ENCODE measurements at places on chromosomes 2 and 18. TPM values are rescaled to one million over a fixed set of nuclear protein-coding genes. Genes with fewer than 3 reads are reported as not detected.

- no peak for DNase-seq
These were observed 27.1 kb downstream of the HS1BP3 start for GRCh38 chr2:20623741-20624155.

DNA sequence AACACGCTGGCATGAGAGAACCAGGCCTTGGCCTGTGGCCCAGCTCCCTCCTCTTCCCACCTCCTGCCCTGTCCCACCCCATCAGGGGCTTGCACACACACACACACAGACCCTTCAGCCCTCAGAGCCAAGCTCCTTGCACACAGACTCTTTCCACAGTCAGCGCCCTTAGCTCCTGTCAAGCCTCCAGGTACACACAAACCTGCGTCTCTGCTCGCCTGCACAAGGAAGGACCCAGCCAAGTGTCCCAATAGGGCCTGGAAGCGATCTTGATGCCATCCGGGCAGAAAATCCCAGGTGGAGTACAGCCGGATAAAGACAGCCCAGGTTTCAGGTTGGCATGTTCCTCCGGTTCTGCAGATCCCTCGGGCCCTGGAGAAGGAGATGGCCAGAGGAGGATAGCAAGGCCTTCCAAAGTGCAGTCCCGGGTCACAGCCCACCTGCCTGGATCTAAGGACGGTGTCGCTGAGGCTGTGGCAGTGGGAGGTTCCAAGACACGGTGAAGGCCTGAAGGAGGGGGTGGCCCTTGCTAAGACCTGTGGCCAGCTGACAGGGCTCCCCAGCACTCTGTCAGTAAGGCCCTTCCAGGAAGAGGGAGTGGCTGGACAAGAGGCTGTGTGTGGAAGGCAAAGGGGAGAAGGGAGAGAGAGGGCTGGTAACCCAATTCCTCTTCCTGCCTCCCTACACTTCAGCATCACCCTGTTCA is 18.5 kb upstream of the STEAP3 start:
- DNase-seq = no peak

DNA sequence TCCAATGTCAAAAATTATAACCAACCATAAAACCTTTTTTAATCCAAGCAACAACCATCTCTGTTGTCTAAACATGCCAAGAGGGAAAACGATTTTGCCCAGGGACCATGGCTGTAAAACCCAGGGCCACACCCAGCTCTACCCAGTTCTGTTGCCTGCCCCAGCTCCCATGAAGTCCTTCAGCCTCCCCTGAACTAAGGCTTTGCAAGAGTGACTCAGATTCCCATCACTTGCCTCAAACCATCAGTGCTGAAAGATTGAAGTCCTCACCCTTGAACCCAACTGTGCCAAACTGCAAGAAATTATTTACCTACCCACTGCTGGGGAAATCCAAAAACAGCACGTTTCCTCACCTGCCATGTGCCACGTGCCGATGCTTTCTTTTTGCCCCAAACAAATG is 102.5 kb downstream of the TFCP2L1 start:
- no peak for DNase-seq

GRCh38 chr2:10193851-10194820 is 71.6 kb downstream of the RRM2 start:
- peak; percentile 23 for DNase-seq

- DNase-seq = peak; percentile 74
These were observed 4.2 kb upstream of the SP100 start for GRCh38 chr2:230411570-230412370.

- DNase-seq = no peak
These were observed 57.6 kb upstream of the KLHL29 start for GRCh38 chr2:23327416-23327815.

GRCh38 chr2:160334028-160334741 is 134.1 kb upstream of the ITGB6 start:
- DNase-seq = peak; percentile 90

GRCh38 chr2:238024986-238025385 is 35.8 kb upstream of the SCLY start:
- peak; percentile 39 for DNase-seq

- DNase-seq = peak; percentile 80
These were observed 480.4 kb upstream of the TRIB2 start for GRCh38 chr2:12236136-12236844.

GRCh38 chr2:101463911-101464641 is 10.8 kb downstream of the RFX8 start:
- peak; percentile 97 for DNase-seq

DNA sequence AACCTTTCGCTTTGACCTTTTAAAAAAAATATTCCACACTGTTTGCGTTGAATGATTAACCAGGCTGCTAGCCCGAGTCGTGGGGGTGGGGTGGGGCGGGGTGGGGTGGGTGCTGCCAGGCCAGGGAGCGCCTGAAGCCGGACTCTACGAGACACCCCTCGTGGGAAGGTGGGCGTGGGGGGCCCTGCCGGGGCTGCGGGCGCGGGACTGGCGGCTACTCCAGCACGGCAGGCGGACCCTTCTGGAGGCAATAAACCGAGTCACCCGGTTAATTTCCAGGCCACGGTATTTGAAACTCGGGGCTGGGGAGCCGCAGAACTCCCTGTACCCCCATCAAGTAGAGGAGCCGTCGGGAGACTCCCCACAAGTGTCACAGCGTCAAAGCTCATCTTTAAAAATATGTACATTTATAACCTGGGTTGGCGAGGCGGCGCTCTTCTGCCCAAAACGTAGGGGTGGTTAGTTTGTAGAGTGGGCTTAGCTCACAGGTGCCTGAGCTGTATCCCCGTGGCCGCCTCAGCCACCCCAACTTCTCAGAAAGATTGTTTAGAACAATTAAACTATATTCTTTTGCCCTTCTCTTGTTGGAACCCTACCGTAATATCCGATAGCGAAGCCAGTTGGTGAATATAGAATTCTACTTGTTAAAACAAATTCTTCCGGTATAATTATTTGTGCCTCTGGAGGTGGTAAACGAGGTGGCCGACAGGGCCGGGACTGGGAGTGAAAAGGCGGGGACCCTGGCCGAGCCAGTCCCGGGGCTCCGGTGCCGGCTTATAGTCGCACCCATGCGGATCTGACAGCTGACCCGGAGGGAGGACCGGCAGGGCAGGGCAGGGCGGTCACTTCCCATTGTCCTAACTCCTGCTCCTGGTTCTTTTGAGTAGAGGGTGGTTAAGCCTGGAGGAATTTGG is 1.4 kb downstream of the B3GNT2 start:
- no peak for DNase-seq

DNA sequence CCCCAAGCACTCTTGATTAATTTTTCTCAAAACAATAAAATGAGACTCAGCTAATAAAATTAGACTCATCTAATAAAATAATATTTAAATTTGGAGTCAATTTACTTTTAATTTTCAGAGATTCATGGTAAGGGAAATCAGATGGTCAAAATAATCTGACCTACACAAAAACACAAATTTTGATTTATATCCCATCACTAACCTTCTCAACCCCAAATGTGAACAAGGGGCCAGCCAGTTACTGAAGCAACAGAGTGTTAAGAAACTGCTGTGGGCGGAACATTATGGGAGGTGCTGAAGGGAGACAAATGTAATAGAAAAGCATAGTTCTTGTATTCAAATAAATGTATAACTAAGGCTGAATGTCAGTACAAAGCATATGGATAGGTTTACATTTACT is 28.5 kb upstream of the PPP3R1 start:
- DNase-seq = no peak

DNA sequence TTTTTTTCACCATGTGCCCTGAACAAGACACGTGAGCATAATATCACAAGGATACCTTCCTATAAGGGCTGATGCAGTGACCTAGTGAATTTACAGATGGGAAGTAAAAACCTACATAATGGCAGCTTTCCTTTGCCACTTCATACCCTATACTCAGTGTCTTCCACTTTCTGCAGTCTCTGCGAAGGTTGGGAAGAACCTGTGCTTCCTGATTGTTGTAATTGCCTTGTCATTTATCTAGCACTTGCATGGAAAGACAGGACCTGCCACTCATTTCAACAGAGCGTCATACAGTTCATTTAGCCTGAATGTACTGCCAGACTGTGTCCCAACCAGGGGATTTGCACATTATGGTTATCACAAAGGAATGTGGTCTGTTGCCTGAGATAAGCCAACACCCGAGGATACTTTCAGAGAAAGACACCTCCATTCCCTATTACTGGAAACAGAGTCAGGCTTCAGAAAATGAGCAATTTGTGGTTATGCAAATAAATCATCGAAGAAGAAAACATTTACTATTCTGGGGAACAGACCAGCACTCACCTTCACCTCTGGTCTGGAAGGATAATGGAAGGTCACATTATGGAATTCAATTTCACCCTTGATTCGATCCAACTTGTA is 55.0 kb downstream of the ABCB11 start:
- DNase-seq = no peak

DNA sequence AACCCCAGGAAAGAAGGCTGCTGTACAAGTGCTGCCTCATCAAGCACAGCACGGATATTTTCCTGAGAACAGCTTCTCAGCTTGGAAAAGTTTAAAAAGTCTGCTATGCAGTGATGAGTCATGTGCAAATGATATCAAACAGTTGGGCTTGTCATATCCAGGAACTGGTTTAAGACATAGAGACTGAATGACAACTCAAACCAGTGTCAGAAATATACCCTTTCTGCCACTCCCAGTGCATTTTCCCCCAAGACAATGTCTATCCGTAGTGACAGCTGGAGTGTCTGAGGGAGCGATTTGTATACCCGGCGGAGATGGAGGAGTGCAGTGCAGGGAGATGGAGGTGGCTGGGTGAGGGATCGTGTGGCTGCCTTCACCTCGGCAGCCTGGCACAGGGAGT is 28.2 kb downstream of the SOX11 start:
- no peak for DNase-seq

GRCh38 chr2:197889041-197889440 is 84.6 kb downstream of the PLCL1 start:
- DNase-seq = peak; percentile 58

GRCh38 chr2:166157578-166157977 is 29.8 kb upstream of the SCN1A start:
- no peak for DNase-seq

GRCh38 chr2:226579519-226579918 is 220.1 kb downstream of the IRS1 start:
- no peak for DNase-seq

GRCh38 chr2:206231669-206232286 is 42.7 kb upstream of the ZDBF2 start:
- no peak for DNase-seq

GRCh38 chr2:216792222-216793021 is 67.4 kb downstream of the TNP1 start:
- DNase-seq = peak; percentile 79

DNA sequence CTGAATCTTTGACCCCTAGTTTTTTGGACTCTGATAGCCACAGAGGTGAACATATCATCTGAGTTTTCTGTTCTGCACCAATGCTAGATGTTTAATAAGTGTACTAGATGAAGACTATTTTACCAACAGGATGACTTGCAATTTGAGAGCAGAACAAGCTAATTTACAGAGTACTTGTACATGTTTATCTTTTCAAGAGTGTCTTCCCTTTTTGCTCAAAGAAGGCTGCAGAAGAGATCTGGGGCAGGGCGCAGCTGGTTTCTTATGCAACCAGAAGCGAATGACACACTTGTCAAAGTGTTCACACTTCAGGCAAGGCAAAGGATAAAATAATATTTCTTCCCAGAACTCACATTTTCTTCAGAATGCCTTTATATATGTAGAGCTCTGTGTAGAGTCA is 86.0 kb downstream of the VWA3B start:
- DNase-seq = no peak

- no peak for DNase-seq
These were observed 8.4 kb upstream of the NTSR2 start for GRCh38 chr2:11678306-11678960.

Gene PHLPP1
- total RNA-seq = 14.1 TPM

Gene DIPK1C
- not detected for total RNA-seq

Gene CFAP65
- not detected for total RNA-seq

Gene PPP4R1
- total RNA-seq = 107 TPM

Gene SPIRE1
- 43.4 TPM for total RNA-seq

Gene DLX2
- total RNA-seq = 0.72 TPM

Gene C2orf66
- total RNA-seq = not detected
